T-cell (primary cell): ENCODE measurements at places on chromosomes 7 and 10.

DNA sequence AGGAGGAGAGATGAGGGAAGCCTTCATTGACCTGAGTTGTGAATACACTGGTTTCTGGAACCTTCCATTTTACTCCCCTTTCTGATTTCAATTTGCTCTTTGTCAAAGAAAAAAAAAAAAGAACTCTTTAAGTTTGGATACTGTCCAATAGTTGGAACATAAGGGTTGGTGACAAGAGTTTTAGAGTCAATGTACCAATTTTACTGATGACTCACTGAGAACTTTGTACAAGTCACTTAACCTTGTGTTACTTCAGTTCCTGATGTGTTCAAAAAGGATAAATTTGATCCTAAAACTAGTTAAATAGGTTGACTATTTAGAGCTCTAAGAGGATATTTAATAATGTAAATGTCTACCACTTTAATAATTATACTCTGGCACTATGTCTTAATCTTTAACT is 4.1 kb upstream of the CDK14 start:
- DNase-seq = no peak

DNA sequence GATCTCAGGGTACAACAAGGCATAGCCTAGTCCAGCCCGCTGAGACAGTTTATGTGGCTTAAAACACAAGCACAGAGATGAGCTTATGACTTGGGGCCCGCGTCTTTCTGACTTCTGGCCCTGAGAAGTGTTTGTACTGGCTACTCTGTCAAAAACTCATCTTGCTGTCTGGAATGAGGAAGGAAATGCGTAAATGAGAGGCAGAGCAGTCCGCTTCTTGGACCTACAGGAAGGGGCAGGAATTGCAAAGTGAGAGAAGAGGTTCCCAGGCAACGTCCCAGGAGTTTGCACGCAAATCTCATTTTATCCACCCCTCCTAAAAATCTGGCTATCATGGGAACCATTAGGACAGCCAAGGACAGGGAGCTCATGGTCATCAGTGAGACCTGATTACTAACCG is 5.5 kb downstream of the ANXA11 start:
- no peak for DNase-seq

DNA sequence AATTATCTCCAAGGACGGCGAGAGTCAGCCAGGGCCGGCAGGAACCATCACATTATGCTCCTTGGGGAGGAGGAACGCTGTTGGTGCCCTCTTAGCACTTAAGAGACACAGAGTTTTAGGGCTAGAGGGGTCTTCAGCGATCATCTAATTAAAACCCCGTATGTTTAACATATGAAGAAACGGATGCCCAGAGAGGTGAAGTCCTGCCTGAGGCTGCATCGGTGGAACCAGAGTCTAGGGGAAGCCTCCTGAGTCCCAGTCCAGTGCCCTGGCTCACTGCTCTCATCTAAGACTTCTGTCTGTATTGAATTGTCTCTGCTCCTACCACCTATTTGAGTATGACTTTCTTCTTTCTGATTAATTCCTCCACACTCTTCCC is 688 bp upstream of the ABCB4 start:
- no peak for DNase-seq

GRCh38 chr10:77220150-77220549 is 417.5 kb downstream of the KCNMA1 start:
- no peak for DNase-seq

- DNase-seq = no peak
These were observed 74.2 kb upstream of the HECW1 start for GRCh38 chr7:43038254-43038653.

DNA sequence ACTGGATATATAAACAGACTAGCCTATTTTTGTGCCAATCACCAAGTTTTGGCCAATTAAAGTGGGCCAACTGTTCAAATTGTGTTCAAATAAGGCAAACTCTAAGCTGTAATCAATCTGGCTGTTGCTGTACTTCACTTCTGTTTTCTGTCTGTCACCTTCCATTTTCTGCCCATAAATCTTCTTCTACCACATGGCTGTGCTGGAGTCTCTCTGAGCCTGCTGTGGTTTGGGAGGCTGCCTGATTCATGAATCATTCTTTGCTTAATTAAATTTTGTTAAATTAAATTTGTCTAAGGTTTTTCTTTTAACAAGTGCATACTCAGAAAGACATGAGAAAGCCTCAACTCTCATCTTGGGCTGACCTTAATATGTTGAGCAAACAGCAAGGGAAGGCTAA is 172.6 kb upstream of the VIPR2 start:
- DNase-seq = no peak
